ENCODE measurements at places on chromosomes 7 and 10. TPM values are rescaled to one million over a fixed set of nuclear protein-coding genes. Genes with fewer than 3 reads are reported as not detected.

DNA sequence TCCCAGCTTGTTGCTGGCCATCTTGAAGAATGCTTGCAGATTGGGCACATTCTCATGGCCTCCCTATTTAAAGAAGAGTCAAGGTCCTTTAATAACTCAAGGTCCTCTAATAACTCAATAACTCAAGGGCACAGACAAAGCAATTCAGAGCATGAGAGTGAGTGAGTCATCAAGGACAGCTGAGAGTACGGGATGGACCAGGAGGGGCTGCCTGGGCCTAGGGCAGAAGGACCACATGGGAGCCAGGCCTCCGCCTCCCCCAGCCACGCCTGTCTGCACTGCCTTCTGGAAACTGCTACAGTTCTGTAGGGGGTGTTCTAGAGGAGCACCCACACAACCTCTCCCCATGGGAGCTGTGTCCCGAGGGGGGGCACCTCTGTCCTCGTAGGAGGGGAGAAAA is 48.9 kb downstream of the ZNF503 start:
- peak; percentile 41 for DNase-seq

- DNase-seq = no peak
Observed at GRCh38 chr7:90843472-90843871, 247.4 kb downstream of the CDK14 start.

- DNase-seq = no peak
Observed at GRCh38 chr7:120370954-120371353, 98.0 kb downstream of the KCND2 start.

DNA sequence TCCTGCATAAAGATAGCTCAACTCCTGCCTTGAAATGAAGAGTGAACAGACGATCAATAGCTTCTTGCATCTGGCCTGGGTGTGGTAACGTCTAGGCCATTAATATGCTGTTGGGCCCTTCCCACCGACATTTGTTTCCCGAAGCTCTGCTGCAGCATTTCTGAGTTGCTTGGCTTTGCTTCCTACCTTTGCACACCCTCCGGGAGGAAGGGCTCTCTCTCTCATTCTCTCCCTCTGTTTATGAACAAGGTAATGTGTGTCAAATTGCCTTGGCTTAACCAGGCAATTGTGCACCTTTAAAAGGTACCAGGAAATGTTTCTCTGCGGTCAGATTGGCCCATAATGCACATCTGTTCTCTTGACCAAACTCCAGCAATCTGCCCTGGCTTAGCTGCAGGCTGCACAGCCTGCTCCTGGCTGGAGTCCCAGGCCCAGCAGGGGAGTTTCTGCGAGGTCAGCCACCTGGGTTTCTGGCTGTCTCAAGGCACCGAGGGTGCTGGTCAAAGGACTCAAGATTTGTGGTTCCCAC is 223.7 kb downstream of the SNX10 start:
- DNase-seq = no peak

DNA sequence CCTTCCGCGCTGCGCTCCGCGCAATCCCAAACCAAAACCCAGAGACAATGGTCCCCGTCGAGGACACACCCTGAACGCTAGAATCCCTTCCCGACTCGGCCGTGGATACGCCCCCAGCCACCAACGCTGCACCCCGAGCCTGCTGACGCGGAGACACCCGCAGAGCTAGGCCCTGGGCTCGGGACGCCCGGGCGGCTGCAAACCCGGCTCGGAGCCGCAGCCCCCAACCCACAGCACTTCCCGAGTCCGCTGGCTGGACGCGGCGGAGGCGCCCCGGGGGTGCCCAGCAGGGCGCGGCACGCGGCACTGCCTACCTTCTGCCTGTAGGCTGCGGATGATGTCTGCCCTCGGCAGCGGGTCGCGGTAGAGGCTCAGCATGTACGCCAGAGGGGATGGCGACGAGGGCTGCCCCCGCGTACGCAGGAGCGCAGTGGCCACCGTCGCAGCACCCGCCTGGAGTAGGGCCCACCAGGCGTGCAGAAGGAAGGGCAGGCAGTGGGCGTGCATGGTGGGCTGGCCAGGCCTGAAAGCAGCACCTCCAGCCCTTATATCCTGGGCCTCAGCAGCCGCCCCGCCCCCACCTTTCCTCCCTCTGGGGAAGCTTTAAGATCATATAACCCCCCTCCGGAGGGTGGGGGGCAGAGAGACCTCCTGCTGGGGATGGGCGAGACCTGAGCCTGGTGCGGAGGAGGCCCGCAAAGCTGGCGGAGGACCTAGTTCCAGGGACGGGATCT is at the start of gene NODAL:
Gene NODAL, minus strand, starts transcription at position 521 of the 734 bp plus-strand sequence. Its CDS starts 14 bp downstream, at position 507.
- no peak for DNase-seq

- DNase-seq = peak; percentile 82
Observed at GRCh38 chr10:29998142-29998808, 61.1 kb downstream of the JCAD start.

- DNase-seq = no peak
Observed at GRCh38 chr10:112790921-112791320, 159.1 kb upstream of the TCF7L2 start.

GRCh38 chr7:43586251-43586900 is 3.5 kb downstream of the STK17A start:
- peak; percentile 49 for DNase-seq

DNA sequence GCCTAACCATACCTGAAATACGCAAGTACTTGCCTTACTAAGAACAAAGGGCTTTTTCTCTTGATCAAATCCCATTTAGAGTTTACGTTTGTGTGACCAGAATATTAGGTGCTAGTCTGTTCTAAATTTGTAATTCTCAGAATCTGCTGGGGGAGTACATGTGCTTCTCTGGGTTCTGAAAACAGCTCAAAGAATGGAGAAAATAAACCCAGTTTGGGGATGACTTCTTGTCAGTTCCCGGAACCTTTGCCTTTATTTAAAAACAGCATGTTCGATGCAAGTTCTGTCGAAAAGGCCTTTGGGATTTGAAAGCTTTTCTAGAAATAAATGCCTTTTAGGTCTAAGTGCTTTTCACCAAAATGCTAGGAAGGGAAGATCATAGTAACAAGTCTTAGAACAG is 147.0 kb downstream of the ARID5B start:
- no peak for DNase-seq

DNA sequence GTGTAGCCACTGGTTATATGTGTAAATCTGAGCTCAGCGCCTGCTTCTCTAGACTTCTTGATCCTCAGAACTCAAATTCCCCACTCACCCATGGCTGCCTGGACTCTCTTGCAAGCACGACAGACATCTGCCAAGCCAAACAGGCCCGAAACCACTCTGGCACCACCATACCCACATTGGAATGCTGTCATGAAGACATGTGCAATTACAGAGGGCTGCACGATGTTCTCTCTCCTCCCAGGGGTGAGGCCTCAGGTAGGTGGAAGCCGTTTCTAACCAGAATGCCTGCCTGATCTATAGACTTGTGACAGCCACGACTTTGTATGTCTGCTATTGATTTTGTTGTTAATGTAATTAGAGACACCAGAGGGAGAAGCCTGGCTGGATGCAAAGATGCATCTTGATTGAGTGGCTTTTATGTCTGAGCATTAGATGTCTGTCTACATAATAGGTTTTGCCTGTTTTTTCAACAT is 4.0 kb downstream of the BAMBI start:
- DNase-seq = no peak

The VAX1 gene
- total RNA-seq = not detected

The MDFIC gene
- 29.7 TPM for total RNA-seq

The ATOH7 gene
- not detected for total RNA-seq

The SYT15 gene
- total RNA-seq = 0.54 TPM
